ENCODE measurements at places on chromosomes 2 and 18.

DNA sequence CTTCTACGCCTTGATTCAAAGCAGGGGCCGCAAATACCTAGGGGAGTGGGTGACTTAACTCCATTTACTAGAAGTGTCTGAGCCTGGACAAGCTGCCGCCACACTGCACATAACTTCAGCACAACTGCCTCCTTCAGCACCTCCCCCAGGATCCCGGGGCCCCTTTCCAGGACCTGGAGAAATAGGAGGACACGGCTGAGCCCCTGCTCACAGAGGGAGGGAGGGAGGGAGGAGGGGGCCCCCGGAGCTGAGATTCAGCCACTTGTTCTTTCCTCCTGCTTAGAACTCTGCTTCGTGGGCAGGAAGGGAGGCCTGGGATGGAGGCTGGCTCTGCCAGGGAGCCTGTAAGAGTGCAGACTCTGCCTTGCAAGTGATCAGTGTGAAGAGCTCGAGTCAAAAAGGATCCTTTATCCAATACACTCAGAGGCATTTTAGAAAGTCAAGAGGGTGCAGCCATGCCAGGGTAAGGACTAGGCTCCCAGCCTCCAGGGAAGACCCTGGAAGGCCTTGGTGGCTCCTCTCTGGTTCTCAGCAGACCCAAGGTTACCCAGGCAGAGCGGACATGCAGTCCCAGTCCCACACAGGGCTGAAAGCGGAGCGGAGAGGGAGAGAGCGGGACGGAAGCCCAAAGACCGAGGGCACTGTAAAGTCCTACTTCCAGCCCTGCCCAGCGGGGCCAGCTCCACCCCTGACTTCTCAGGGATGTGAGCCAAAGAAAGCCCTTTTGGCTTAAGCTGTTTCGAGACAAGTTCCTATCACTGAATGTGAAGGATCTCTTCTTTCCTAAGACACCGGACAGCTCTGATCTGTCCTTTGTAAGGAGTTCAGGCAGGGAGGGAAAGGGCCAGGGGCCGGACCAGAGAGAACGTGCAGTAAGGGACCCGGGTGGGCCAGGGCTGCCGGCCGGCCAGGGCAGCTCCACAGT, 8.6 kb upstream of the ARMC9 start:
- no peak for DNase-seq

DNA sequence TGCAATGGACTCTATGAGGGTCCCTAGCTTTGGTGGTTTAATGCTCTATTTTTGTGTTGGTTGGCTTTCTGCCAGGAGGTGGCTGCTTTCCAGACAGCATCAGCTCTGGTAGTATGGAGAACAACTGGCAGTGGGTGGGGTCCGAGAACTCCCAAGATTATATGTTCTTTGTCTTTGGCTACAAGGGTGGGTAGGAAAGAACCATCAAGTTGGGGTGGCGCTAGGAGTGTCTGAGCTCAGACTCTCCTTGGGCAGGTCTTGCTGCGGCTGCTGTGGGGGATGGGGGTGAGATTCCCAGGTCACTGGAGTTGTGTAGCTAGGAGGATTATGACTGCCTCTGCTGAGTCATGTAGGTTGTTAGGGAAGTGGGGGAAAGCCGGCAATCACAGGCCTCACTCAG, 976.1 kb upstream of the GYPC start:
- DNase-seq = no peak

- DNase-seq = no peak
These were observed 87.4 kb upstream of the SLC14A2 start for GRCh38 chr18:45527891-45528290.

DNA sequence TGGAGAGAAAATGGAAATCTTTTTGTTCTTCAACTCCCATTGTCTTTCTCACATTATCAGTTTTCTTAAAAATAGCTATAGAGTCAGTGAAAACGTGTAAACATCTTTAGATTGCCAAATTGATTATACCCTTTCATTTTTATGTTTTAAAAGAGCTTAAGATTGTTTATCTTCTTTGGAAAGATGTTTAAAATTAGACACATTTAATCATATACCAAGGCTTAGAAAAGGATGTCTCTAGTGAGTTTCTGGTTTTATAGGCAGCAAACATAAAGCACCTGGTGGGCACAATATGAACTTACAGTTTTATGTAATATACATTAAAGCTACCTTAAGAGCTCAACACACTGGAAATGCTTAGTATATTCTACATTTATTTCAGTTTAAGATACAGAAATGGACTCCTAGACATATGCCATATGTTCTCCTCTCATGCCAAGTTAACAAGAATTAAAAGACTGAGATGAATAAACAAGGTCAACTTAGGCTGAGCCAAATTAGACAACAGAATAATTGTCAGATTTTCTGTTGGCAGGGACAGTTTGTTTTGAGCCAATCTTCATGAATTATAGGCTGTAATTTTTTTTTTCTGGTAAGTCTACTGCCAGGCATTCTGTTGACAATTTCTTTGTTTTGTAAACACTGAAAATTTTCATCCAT, 112.7 kb downstream of the OTX1 start:
- no peak for DNase-seq

DNA sequence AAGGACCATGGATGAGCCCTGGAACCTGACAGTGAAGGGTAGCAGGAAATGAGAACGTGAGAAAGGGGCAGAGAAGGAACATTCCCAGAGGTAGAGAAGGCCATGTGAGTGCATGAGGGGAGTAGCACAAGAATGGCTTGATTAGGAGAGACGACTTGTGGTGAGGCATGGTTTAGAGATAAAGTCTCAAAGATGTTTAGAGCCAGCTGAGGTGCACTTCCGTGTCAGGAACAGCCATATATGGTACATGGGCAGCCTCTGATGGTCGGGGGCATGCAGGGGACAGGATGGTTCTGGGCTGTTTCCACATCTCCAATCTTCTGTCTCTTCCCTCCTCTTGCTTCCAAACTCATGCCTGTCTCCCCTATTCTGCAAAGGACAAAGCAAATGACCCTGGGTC, 28.8 kb upstream of the EFEMP1 start:
- no peak for DNase-seq

- DNase-seq = no peak
These were observed 15.6 kb upstream of the FHOD3 start for GRCh38 chr18:36281936-36282335.

- DNase-seq = no peak
These were observed 22.4 kb upstream of the SLC25A52 start for GRCh38 chr18:31783059-31783458.

DNA sequence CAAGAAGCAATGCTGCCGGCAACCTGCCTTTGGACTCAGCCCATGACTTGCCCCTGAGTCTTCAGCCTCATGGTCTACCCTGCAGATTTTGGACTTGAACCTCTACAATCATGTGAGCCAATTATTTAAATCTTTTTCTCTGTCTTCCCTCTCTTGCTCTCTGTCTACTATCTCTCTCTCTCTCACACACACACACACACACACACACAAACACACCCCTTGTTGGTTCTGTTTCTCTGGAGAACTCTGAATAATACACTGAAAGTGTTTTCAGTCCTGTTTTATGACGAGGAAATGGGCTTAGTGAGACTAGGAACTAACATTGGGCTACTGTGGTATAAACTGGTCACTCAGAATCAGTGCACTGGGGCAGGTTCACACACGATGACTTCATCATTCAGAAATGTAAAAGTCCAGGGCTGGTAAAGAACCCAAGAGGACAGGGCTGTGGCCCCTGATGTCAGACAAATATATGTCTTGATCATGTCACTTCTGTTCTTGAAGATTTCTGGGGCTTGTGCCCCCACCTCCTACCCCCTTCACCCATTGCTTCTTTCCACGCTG, 266.1 kb upstream of the SIX2 start:
- DNase-seq = no peak

- no peak for DNase-seq
These were observed 135.8 kb downstream of the IKZF2 start for GRCh38 chr2:213015387-213016165.

- DNase-seq = no peak
These were observed 486 bp upstream of the GPR39 start for GRCh38 chr2:132415915-132416722.

GRCh38 chr2:7899923-7900322, 781.9 kb upstream of the ID2 start:
- no peak for DNase-seq

GRCh38 chr18:50803592-50803991, 16.2 kb downstream of the MRO start:
- DNase-seq = no peak

DNA sequence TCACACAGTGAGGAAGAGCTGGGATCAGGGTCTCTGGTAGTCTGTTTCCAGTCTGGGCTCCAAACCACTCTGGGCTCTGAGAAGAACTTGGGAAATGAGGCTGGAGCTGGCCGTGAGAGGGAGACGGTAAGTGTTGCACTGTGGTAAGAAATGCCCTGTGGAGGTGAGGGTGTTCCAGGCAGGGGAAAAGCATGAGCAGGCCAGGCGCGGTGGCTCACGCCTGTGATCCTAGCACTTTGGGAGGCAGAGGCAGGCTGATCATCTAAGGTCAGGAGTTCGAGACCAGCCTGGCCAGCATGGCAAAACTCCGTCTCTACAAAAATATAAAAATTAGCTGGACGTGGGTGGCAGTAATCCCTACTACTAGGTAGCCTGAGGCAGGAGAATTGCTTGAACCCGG, 14.3 kb upstream of the DES start:
- no peak for DNase-seq

GRCh38 chr2:191436368-191437055, 191.3 kb downstream of the MYO1B start:
- DNase-seq = no peak

- no peak for DNase-seq
These were observed 427.3 kb upstream of the ST6GAL2 start for GRCh38 chr2:107313316-107313715.
